Fibroblast of skin of right quadriceps (primary cell): ENCODE measurements at places on chromosomes 1 and 21.

GRCh38 chr1:23227806-23228205 is 10.5 kb upstream of the HTR1D start:
- no peak for DNase-seq

DNA sequence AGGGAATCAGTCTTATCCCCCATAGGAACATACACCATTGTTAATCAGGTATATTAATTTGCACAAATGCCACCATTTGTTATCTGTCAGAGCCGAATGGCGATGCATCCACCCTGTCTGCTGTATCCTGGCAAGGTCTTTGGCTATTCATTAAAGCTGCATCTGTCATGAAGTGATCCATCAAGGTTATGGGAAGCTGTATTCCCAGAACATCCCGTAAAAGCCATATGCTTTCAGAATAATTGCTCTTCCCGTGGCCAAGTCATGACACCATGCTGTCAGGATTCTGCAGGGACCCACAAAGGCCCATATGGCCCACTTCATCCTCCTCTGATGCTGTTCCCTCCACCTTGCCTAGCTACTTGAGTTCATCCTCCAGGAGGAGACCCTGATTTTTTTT is 103.9 kb downstream of the RAVER2 start:
- no peak for DNase-seq

GRCh38 chr1:24893431-24893830 is 36.6 kb downstream of the RUNX3 start:
- DNase-seq: no peak

DNA sequence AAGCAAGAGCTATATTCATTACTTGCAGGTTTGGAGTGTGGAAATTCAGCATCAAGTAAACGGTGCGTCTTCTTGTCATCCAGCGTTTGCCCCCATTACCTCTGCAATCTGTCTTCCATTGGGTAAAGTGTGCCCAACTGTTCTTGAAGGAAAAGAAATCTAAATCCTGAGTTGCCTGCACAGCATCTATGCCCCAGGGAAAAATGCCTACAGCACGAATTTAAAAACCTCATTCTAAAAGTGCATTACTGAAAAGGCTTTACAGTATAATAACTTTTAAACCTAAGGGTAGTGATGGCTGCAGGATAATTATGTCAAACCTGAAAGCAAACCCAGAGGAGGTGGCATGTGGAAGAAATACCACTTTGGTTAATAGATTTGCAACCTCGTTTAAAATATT is 37.2 kb downstream of the KCNK1 start:
- DNase-seq: no peak

DNA sequence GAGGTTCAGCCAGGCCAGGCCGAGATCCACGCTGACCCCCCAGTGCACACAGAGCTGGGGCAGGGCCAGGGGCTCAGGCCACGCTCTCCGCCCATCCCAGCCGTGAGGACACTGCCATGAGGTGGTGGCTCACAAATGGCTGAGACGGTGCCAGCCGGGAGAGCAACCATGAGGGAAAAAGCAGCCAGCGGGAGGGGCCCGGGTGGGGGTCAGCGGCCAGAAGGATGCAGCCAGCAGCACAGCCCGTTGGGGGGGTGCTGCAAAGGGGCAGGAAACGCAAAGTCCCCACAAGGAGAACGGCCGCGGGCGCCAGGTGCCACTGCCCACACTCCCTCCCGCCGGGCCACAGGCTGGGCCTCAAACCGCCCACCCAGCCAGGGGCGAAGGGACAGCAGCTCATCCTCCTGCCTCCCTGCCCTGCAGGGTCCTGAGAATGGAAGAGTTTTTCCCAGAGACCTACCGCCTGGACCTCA is 8.3 kb downstream of the TTLL10 start:
- no peak for DNase-seq

DNA sequence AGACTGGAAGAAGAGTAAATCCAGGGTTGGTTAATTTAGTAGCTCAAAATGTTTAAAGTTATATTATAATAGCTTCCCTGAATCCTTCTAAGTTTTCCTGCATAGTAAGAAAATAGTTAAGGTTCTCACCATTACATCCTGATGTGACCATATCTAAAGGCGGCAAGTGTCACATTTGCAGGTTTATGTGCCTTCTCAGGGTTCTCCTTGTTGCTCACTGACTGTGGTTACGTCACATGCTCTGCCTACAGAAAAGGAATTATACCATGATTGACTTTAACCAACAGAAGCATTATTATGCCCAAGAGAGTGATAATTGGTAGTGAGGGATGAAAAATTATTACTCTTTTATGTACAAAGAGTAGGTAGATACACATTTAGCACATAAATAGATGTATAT is 539.8 kb downstream of the PTPRC start:
- no peak for DNase-seq

DNA sequence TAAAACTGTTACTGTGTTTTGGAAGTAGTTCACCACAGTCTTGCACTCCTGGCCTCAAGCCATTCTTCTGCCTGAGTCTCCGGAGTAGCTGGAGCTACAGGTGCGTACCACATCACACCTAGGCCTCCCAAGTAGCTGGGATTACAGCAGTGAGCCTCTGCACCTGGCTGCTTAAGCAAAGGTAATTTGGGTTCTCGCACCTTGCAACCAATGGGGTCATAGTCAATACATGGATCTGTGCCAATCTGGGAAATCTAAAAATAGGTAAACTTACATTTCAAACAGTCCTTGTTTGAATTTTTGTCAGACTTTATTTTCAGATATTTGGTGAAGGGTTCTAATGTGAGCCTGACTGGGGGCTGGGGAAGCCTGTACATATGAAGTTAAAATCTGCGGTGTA is 466.5 kb downstream of the PCP4 start:
- DNase-seq: no peak

DNA sequence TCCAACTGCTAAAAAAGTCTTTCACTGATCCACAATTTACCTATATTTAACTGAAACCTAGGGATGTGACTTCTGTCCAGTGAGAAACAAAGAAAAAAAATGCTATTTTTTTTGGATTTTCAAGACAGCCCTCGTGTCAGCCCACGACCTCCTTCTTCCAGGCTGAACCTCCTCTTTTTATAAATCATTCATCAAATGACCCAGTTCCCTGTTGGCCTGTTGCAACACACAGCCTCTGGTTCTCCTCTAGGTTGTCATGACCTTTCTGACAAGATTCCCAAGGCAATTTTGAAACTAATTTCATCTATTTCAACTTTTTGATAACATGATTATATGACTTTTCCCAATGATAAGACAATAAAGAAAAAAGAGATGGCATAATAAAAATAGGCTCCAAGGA is 74.6 kb downstream of the PGBD5 start:
- DNase-seq: no peak
